HFF-Myc (cell line): ENCODE measurements at places on chromosomes 12 and 14.

GRCh38 chr14:76918256-76918781 lies 92.1 kb downstream of the LRRC74A start:
- DNase-seq, result no peak

DNA sequence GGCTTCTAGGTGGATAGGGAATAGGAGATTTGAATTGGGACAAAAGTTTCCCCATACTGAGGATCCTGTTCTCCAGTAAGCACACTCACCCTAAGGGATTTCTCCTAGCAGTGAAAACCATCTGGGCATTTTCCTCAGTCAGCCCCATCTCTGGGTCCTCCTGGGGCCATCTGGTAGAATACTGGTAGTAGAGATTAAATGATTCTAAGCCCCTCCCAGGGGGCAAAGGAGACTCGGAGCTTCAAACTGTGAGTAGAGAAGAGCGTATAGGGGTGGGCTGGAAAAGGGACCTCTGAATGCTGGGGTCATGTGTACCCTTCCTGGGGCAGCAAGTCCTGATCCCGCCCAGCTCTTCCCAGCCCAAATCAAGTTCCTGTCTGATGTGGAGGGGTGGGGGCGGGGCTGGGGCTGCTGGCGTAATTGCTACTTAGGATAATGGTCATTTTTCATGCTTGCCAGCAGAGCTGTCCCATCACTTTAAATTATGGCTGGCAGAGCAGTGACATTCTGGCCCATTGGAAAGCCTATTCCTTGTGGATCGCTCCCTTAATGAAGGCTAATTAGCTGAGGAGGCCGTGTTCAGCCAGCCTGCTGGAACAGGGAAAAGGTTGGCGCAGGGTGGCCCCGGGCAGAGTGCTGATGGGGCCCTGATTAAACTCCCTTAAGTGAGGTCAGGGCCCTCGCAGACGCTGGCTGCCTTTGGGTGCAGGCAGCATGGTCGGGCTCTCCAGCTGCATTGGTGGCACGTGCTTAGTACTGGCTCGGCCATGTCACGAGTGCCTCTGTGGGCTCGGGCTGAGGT lies 127.8 kb downstream of the TSPAN9 start:
- no peak for DNase-seq

DNA sequence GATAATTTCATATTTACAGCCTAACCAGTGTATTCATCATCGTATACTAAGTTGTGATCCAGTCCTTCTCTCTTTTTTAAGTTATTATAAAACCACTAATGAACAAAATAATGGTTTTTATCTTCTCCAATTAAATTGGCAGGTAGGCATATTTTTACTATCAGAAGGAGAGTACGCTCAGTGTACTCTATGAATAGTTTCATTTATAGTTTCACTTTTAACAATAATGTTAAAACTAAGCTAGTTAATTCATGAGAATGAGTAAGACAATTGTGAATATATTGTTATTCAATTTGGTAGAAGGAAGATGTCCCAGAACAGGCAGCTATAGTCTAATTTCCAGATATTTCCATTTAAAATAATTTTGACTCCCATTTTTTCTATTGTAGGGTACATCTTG lies 277.1 kb downstream of the RASSF9 start:
- DNase-seq, result no peak

- no peak for DNase-seq
These were observed 82.5 kb upstream of the HOXC13 start for GRCh38 chr12:53856132-53856531.

- DNase-seq, result no peak
These were observed 193.5 kb upstream of the CNOT2 start for GRCh38 chr12:70049596-70050360.

GRCh38 chr12:5977556-5977955 lies 32.5 kb upstream of the ANO2 start:
- no peak for DNase-seq

DNA sequence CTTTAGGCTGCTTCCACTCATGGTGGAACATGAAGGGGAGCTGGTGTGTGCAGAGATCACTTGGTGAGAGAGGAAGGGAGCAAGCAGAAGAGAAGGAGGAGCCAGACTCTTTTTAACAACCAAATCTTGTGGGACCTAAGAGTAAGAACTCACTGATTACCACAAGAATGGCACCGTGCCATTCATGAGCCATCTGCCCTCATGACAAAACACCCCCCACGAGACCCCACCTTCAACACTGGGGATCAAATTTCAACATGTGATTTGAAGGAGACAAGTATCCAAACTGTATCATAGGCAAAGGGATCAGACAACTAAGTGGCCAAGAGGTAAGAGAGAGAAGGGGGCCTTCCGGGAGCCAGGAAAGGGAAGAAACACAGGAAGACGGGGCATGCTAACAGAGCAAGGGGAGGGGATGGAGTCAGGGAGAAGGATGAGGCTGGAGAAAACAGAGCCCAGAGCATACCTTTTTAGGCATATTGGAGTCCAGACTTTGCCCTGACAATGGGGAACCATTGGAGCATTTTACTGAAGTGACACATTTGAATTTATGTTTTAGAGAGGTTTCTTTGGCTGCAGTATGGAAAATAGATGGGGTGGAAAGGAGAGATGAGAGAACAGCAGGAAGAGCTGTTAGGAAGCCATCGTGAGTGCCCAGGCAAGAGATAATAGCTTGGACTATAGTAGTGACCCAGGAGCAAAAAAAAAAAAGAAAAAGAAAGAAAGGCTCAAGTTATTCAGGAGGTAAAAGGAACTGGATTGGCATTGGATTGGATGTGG lies 204.4 kb upstream of the NUDT4 start:
- no peak for DNase-seq

GRCh38 chr14:65803885-65804284 lies 391.4 kb downstream of the FUT8 start:
- DNase-seq, result no peak

DNA sequence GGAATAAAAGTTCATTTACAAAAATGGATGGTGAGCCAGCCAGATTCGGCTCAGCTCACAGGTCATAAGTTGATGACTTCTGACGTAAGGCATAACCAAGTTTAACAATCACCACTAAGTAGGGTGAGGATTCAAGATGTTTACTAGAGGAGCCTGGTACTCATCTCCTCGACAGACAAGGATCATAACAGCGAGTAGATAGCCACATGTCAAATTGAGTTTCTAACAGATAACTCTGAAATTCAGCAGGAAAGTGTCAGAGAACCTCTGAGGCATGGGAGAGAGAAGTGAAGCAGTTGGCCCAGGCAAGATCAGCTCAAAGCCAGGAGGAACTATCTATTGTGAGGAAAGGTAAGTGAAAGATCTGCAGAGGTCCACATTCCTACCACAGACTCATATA lies 208.7 kb downstream of the NELL2 start:
- no peak for DNase-seq

GRCh38 chr12:91250273-91250665 lies 67.7 kb upstream of the DCN start:
- DNase-seq, result peak; percentile 29

- no peak for DNase-seq
These were observed 128.9 kb upstream of the RTL1 start for GRCh38 chr14:101032433-101032832.

GRCh38 chr12:68078737-68079136 lies 80.8 kb downstream of the IFNG start:
- no peak for DNase-seq

DNA sequence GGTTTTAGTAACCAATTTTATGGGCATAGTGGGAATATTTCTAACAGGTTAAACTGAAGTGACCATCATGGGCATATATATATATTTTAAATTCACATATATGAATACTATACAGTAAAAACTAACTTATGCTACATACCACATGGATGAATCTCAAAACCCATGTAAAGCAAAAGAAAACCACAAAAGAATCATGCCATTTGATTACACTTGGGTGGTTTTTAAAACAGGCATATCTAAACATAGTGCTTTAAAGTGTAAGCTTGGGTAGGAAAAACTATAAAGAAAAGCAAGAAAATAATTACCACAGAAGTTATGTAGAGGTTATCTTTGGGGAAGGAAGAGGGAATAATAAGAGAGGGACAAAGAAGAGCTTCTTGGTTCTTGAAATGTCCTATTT lies 326.1 kb downstream of the NAV3 start:
- DNase-seq, result no peak

DNA sequence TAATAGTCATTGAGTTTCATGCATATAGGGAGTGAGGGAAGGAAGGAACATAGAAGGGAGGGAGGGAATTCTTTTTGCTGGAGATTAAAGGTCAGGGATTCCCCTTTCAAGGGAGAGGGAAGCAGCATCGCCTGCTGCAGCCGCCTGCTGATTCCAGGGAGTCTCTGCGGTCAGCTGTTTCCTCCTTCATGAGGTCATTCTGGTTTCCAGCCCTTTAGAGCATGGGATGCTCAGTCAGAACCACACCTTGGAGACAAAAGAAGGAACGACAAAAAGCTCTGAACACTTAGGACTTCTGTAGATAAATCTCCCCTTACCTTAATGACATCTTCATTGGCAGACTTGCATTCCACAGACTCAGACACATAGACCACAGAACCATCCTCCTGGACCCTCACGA lies 923.0 kb upstream of the TMEM132C start:
- DNase-seq, result no peak

DNA sequence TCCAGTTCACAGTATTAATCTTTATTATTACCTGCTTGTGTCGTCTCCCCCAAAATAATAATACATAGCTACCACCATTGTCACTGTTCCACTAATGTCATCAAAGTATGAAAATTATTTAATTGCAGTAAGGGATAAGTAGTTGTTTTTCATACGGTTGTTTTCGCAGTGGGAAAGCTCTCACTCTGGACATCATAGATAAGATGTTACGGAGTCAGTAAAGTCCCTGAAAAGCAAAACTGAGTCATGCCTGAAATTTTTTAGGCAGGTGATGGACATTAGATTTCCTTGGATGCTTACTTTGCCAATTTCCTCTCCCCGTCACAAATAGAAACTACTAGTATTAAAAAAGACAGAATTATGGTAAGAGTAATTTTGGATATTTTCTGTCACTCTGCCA lies 13.2 kb downstream of the PNP start:
- no peak for DNase-seq

- no peak for DNase-seq
These were observed 716.0 kb downstream of the LRFN5 start for GRCh38 chr14:42322531-42323284.

- no peak for DNase-seq
These were observed 144.7 kb upstream of the FUT8 start for GRCh38 chr14:65267856-65268255.

DNA sequence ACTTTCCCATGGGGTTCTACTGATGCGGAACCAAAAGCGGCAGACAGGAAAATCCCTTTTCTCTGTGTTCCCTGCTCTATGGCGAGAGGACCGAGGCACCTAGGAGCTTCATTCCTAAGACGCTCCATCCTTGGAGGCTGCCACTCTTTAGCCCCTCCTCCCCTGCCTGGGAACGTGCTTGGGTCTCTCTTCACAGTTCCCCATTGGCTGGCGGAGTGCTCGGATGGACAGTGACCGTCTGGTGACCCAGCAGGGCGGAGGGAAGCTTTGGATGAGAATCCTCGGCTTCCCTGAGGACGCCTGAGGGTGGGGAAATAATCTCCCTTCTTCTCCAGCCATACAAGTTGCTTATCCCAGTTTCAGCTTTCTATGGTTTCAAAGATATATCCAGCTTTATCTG lies 37.3 kb downstream of the KCNA5 start:
- no peak for DNase-seq

- no peak for DNase-seq
These were observed 124.6 kb downstream of the SINHCAF start for GRCh38 chr12:31201382-31201781.

- no peak for DNase-seq
These were observed 19.2 kb upstream of the MAP1LC3B2 start for GRCh38 chr12:116539905-116540482.

GRCh38 chr12:52380271-52380694 lies 5.2 kb downstream of the KRT84 start:
- DNase-seq, result no peak

GRCh38 chr14:88929656-88930436 lies 105.4 kb downstream of the TTC8 start:
- DNase-seq, result no peak

- no peak for DNase-seq
These were observed 134.4 kb downstream of the BCAT1 start for GRCh38 chr12:24814379-24815113.

DNA sequence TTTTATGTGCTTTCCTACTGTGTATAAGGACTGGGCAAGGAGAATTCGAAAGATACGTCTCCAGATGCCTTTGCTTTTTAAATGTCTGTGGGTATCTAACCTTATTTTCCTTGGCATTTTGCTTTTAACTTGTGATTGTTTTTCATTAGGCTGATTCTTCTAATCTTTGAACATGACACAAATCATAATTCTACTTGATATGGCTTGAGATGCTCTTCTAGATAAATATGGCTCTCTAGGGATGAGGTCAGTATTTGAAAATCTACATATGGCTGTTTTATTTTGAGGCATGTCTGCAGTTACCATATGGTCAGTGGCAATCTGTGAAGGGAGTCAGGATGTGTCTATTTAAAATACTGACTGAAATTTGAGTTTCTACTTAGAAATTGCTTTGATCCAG lies 139.2 kb downstream of the SLC2A13 start:
- no peak for DNase-seq

DNA sequence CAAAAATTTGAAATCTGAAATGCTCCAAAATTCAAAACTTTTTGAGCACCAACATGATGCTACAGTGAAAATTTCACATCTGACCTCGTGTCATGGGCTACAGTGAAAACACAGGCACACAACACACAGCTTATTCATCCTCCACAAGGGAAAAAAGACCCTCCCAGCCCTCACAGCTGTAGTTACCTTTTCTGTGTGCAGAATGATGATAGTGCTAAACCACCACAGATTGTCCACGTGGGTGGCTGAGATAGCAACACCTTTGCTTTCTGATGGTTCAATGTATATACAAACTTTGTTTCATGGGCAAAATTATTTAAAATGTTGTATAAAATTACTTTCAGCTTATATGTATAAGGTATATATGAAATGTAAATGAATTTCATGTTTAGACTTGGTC lies 46.8 kb downstream of the FRS2 start:
- no peak for DNase-seq

GRCh38 chr14:100764471-100765115 lies 37.9 kb downstream of the DLK1 start:
- DNase-seq, result no peak

GRCh38 chr12:63064080-63064479 lies 86.9 kb downstream of the AVPR1A start:
- no peak for DNase-seq

DNA sequence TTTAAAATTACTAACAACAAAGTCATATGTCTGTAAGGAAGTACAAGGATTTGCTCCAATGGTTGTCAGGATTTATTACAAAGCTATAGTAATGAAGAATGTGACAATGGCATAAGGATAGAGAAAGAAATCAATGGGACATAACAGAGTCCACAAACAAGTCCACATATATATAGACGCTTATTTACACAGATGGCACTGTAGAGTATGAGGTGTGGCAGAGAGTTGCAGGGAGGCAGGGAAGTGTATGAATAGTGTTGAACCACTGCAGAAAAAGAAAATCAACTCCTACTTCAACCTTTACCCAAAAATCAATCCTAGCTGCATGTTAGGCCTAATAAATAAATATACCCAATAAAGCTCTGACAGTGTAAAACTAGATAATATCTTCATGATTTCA lies 21.3 kb downstream of the SOS2 start:
- DNase-seq, result no peak
